B cell (primary cell): ENCODE measurements at places on chromosomes 13 and 19. TPM values are rescaled to one million over a fixed set of nuclear protein-coding genes. Genes with fewer than 3 reads are reported as not detected.

- no peak overlapping the region for H3K27ac ChIP-seq
- H3K27me3 ChIP-seq: no peaks in the 10 kb centered on the region
- H3K4me1 ChIP-seq: peaks cover 12% of the 10 kb centered on the region
- DNase-seq: no peak
- peaks cover 3% of the 10 kb centered on the region for H3K36me3 ChIP-seq
Measured at GRCh38 chr19:12636631-12637030, 25.9 kb downstream of the ZNF791 start.

DNA sequence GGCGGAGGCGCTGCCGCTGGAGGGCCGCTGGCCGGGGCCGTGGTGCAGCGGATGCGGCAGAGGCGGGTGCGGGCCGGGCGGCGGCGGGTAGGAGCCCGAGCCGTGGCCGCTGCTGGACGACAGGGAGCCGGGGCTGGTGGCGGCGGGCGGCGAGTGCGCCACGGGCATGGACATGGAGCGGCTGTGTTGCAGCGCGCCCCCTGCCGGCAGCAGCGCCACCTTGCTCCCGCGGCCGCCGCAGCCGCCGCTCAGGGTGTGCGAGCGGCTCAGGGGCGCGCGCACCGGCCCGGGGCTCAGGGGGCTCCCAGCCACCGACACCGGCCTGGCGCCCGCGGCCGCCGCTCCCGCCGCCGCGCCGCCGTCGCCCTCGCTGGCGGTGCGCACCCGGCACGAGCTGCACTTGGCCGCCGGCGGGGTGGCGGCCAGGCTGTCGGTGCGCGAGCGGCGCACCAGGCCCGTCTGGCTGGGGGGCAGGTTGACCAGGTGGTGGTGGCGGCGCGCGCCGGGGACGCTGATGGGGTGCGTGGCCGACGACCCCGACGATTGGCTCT, 1.7 kb downstream of the IRS2 start:
- peak; percentile 75 for DNase-seq
- peak overlapping the region; percentile 62 for H3K4me3 ChIP-seq
- H3K4me1 ChIP-seq: peaks cover 21% of the 10 kb centered on the region
- H3K27ac ChIP-seq: no peak overlapping the region
- no peaks in the 10 kb centered on the region for H3K27me3 ChIP-seq

DNA sequence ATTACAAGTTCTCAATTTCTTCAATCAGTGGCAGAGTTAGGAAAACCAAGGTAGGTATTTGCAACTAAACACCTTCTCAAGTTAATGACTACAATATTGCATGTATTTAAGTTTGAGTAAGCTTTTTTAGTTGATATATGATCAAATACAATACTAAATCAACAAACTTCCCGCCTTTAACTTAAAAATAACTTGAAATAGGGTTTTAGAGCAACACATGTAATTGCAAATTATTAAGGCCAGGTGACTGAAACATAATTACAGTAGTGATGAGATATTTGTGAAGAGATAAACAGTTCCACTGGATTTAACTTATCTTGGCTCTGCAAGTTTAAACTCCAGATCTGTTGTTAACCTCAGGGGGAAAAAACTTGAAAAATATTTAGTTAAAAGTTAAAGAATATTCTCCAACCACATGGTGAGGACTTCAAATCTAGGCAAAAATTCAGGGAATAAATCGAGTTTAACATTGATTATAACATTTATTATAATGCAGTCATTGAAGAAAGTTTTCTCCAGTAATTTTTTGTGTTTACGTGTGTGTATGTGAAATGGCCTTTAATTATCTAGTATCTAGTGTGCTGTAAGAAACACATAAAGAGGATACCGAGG, 3.6 kb downstream of the DACH1 start:
- H3K4me1 ChIP-seq: peaks cover 28% of the 10 kb centered on the region
- H3K36me3 ChIP-seq: no peaks in the 10 kb centered on the region
- no peak overlapping the region for H3K27ac ChIP-seq
- H3K4me3 ChIP-seq: no peak overlapping the region

Gene BABAM1
- 98.6 and 105 TPM in 2 replicates for polyA plus RNA-seq

Gene DENND1C
- 132 and 134 TPM in 2 replicates for polyA plus RNA-seq
